ENCODE measurements at places on chromosomes 5 and 9. TPM values are rescaled to one million over a fixed set of nuclear protein-coding genes. Genes with fewer than 3 reads are reported as not detected.

HAVCR1 gene
- polyA plus RNA-seq: not detected

TMEFF1 gene
- polyA plus RNA-seq: 295 TPM

TMC1 gene
- polyA plus RNA-seq: not detected

FBLL1 gene
- polyA plus RNA-seq: 79.6 TPM

TAF9 gene
- polyA plus RNA-seq: 201 TPM

PHF24 gene
- 1.8 TPM for polyA plus RNA-seq

DDX4 gene
- polyA plus RNA-seq: 0.54 TPM

GLRA1 gene
- polyA plus RNA-seq: not detected

FBP1 gene
- 0.94 TPM for polyA plus RNA-seq
